ENCODE measurements at places on chromosomes 2 and 18.

DNA sequence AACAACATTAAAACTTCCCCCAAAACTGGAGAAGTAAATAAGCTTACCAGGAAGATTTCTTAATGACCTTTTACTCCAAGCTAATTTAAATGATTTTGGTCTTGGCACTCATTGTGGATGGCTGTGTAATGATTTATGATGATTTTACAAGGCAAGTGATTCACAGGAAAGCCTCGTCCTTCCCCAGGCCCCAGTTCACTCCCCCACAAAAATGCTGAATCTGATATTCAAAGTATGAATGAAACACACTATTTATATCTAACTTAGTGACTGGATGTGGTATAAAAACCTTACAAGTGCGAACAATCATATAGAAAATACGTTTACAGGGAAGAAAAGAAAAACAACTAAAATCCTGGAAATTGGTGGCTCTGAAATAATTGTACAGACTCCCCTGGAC, 49.8 kb downstream of the ZNF516 start:
- no peak for DNase-seq

GRCh38 chr2:42886921-42887320, 94.5 kb upstream of the HAAO start:
- DNase-seq, result no peak

DNA sequence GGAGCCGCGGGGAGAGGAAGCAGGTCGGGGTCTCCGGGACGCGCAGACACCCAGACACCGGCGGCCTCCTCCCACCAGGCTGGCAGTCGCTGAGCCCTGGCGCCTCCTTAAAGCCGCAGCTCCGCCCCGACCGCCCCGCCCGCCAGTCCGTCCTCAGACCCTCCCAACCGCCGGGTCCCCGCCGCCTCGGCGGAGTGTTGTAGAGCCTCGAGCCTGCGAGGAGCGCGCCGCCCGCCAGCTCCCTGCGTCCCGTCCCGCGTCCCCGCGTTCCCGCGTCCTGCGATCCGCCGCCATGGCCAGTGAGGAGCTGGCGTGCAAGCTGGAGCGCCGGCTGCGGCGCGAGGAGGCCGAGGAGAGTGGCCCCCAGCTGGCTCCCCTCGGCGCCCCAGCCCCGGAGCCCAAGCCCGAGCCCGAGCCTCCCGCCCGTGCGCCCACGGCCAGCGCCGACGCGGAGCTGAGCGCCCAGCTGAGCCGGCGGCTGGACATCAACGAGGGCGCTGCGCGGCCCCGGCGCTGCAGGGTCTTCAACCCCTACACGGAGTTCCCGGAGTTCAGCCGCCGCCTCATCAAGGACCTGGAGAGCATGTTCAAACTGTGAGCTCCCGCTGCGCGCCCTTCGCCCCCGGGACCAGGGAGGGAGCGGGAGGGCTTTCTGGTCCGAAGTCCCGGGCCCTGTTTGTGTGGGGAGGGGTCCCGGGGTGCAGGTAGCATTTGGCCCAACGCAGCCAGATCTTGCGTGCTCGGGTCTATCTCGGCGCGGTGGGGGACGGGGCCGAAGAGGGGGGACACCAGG, at the start of gene EFHD1:
TSS of gene EFHD1 (plus strand) at position 192 of the 793 bp plus-strand sequence. CDS start at position 293, 101 bp downstream.
- DNase-seq, result peak; percentile 87

GRCh38 chr2:191516260-191516659, 161.7 kb upstream of the NABP1 start:
- no peak for DNase-seq

- DNase-seq, result no peak
Measured at GRCh38 chr2:120763931-120764330, 28.3 kb downstream of the GLI2 start.

DNA sequence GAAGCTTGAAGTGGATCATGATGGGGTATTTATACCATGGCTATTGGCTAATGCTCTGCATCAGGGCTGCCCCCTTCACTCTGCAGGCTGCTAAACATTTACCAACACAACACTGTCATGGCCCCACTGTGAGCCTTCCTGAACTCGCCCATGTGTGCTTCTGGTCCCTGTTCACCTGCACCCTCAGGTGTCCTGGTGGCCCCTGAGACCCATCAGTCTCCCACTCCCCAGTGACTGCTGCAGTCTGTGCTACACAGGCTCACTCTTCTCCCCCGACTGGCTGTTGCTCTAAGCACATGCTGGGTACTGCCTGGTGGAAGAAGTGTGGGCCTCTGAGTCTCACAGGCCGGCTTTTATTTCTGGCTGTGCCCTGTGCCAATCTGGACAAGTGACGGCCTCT, 183.0 kb upstream of the HS6ST1 start:
- DNase-seq, result no peak

DNA sequence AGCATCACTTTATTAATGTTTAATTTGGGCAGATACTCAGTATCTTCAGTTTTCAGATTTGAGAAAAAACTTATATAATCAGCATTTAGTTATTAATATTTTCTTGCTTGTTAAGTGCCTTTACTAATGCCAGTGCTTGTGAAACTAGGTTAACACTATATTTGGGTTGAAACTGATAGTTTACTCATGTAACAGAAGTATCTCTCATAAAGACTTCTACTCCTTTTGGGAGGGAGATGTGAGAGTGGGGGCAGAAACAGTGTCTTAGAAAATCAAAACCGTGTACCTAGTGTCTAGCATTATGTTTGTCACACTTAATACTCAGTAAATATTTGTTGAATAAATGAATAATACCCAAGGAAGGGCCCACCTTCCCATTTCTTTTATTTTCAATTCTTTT, 129.5 kb downstream of the MSTN start:
- DNase-seq, result no peak

- DNase-seq, result no peak
Measured at GRCh38 chr2:241567776-241568175, 9.2 kb downstream of the BOK start.

DNA sequence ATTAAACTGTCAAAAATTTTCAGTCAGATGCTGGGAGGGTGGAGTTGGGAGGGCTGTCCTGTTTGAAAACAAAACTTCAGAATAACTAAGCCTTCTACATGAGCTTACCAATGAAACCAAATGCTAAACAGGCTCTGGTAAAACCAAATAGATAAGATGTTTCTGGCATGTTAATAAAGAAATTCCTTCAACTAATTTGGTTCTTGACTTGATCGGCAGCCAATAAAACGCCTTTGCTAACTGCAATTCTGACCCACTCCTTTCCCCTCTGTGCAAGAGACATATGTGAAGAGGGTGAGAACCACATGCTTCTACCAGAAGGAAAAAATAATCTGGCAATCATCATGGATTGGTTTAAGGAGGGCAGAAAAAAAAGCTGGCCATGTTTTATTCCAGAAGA, 20.9 kb downstream of the MAP4K3 start:
- DNase-seq, result no peak

GRCh38 chr2:190722061-190722759, 73.3 kb downstream of the NAB1 start:
- no peak for DNase-seq

DNA sequence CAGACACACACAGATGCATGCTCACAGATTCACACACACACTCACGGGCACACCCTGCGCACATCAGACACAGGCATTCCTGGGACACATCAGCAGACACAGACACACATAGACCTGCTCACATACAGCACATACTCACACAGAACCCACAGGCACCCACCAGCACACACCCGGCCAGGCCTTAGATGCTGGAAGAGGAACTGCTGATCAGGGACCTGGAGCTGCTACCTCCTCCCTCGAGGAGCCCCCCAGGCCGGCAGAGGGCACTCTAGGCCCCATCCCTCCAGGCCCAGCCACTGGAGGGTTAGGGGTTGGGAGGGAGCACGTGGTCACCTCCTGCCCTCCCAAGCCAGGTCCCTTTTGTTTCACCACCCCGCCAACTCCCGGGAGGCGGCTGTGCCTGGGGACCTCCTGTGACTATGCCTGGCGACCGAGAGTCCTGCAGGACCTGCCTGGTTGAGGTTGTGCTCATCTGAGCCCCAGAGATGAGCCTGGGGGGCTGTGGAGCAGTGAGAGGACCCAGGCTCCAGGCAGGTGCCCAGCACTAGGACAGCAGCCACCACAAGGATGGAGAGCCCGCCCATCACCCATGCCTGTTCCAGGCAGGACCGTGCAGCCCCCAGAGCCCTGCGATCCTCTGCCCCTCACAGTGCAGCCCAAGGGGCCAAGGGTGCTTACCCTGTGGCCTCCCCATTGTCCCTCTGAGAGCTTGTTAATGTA, 21.0 kb upstream of the PTMA start:
- DNase-seq, result peak; percentile 95

DNA sequence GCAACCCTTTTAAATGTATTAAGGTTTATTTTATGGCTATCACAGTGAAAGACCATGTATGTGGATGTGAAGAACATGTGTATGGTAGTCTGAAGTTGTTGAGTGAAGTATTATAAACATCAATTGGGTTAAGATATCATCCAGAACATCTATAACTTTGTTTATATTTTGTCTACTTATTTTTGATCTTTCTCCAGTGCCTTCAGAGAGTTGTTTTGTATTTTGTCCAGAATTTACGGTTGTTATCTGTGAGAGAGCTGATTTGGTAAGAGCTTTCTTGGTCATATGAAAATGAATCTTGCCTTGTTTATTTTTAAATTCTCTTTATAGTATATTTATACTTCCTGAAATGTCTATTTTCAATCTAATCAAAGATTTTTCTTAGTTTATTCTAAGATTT, 573.7 kb upstream of the POU3F3 start:
- no peak for DNase-seq

GRCh38 chr2:34037157-34037556, 438.1 kb upstream of the FAM98A start:
- DNase-seq, result no peak

DNA sequence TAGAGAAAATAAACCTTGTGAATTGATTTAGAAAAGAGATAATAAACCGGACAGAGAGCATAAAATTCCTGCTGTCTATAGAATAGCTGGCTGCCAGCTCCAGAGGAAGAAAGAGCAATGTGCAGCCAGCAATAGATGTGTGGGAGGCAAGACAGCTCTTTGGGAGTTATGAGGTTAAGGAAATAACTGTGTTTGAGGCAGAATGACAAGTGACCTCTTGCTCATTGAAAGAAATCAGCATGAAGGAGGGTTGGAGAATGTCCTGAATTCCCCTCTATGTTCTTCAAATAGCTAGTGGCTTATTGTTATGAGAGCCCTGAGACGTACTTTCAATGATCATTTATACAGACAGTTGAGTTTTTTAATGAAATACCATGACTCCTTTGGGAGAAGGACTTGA, 1009.9 kb upstream of the NXPH2 start:
- no peak for DNase-seq

DNA sequence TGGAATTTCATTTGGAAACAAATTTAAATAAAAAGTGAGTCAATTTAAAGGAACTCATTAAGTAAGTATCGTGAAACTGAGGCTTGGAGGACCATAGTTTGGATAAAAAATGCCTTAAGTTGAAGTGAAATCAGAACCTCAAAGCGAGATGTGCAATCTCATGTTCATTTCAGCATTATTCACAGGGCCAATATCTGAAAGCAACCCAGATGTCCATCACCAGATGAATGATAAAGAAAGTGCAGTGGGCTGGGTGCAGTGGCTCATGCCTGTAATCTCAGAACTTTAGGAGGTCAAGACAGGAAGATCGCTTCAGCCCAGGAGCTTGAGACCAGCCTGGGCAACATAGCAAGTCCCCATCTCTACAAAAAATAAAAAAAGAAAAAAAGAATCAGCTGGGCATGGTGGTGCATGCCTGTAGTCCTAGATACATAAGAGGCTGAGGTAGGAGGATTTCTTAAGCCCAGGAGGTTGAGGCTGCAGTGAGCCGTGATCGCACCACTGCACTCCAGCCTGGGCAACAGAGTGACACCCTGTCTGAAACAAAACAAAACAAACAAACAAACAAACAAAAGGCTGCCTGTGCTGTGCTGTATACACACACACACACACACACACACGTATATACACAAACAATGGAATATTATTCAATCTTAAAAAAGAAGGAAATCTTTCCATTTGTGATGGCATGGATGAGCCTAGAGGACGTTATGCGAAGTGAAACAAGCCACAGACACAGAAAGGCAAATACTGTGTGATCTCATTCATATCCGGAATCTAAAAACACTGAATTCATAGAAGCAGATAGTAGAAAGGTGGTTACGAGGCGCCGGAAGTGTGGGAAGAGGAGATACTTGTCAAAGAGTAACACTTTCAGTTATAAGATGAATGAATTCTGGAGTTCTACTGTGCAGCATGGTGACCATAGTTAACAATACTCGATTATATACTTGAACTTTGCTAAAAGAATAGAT, 14.5 kb downstream of the SH3RF3 start:
- no peak for DNase-seq

- DNase-seq, result no peak
Measured at GRCh38 chr2:159002462-159003111, 34.1 kb downstream of the TANC1 start.

GRCh38 chr2:113925884-113926283, 36.0 kb downstream of the ACTR3 start:
- DNase-seq, result no peak

DNA sequence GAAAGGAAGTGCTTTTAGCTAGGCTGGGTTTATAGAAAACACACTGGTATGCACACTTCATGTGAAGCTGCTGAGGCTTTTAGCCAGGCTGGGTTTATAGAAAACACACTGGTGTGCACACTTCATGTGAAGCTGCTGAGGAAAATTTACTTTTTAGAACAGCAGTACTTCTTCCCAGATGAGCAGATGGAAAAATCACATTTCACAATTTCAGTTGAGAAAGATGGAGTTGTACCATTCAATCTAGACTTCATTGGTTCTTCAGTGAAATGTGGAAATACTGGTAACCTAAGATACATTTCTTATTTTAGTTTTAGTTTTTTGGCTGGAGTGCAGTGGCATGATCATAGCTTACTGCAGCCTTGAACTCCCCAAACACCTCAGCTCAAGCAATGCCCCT, 11.1 kb downstream of the SNTG2 start:
- DNase-seq, result no peak

DNA sequence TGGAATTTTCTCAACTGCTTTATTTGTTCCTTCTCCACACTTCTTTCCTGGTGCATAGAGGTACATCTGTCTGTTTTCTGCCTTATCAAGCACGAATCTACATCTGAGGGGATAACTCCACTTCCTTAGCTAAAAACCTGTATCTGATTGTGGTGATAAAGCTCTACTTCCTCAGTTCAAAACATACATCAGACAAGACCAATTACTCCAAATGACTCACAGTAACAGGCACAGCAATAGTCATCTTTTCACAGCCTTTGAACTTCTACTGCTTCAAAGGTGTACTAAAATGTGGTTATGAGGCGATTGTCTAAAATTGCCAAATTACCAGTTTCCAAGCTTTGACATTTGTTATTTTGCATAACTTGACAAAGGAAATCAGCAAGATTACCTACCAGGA, 803.6 kb upstream of the ZEB2 start:
- peak; percentile 42 for DNase-seq

DNA sequence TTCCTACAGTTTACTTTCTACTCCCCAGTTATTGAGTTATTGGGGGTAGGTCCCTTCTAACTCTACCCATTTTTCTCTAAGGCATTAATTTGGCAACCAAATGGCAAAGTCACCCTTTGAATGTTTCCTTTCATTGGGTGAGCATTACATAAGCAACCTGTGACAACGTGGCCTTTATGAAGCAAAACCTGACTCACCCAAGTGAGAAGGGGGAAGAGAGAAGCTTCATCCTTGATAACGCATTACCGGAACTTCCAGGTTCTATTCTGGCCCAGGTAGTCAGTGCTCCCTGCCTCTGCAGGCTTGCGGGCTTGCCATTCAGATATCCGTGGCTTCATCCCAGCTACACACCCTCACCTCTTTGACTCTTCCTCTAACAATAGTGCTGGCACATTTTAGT, 39.1 kb upstream of the FAM124B start:
- DNase-seq, result no peak

GRCh38 chr2:19711470-19712372, 190.1 kb downstream of the TTC32 start:
- no peak for DNase-seq

GRCh38 chr2:3025261-3025660, 352.4 kb downstream of the EIPR1 start:
- DNase-seq, result no peak

- no peak for DNase-seq
Measured at GRCh38 chr2:96946625-96947024, 39.8 kb downstream of the FAM178B start.

Measured in hematopoietic multipotent progenitor cell treated with erythropoietin and hydrocortisone succinate and interleukin-3 and kit ligand, for 4 days (in vitro differentiated cells).